ENCODE measurements at places on chromosomes 6 and 20.

GRCh38 chr20:46828471-46828870 lies 66.2 kb upstream of the EYA2 start:
- DNase-seq, result no peak

DNA sequence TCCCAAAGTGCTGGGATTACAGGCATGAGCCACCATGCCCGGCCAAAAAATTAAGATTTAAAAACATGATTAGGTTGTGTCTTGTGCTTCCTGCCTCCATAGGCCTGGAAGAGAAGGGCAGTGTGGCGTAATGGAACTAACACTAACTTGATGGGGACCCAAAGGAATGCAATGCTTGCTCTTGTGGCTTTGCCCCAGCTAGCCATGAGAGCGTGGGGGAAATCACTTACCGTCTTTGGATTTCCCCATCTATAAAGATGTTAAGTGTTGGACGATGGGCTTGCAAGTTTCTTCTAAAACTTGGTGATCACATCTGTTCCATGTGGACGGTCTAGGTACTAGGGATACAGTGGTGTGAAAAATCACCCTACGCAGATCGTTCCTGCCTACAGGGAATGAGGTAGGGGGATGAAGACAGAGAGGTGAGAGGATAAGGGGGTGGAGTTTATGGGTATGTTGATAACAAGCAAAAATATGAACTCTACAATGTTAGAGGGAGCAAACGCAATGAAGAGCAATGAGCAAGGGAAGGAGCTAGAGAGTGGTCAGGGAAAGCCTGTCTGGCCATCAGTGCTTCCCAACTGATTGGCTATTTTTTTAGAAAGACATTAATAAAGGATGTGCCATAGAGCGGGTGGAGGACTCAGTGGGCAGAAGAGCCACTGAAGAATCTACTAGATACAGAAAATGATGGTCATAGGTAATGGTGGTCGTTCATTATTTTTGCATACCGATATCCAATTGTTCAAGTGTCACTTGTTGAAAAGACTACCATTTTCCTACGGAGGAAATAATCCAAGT lies 165.2 kb downstream of the BCAS1 start:
- no peak for DNase-seq

GRCh38 chr6:122476131-122476530 lies 4.5 kb upstream of the SERINC1 start:
- DNase-seq, result no peak

DNA sequence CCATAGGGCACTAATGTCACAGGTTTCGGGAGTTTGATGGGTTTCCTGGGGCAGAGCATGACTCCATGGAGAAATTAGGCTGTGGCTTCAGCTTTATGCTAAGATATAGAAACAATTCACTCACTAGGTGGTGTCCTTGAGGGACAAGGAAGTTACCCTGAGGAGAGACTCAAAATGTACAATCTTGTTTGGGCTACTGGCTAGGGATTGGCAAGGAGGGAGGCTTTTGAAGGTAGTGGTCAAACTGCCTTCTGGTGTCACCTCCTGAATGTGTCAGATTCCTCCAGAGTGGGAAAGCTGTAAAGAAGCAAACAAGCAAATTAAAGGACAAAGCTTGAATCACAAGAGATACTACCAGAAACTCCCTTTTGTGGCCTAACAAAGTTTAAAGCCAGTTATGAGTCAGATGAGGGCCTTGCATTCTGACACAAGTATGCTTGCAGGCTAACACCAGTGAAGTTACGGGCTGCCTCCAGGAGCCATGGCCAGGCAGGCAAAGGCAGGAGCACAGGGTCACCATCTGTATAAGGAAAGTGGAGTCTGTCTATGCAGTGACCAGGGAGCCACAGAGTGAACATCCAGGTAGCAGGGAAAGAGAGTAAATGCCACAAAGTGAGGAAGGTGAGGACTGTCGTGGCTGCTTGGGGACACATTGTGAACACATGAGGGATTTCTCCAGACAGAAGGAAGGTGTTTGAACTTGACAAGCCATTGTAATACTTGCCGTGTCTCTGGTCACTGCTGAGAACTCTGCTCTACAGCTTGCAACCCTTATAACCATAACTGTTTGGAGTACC lies 107.7 kb upstream of the DTNBP1 start:
- DNase-seq, result no peak

DNA sequence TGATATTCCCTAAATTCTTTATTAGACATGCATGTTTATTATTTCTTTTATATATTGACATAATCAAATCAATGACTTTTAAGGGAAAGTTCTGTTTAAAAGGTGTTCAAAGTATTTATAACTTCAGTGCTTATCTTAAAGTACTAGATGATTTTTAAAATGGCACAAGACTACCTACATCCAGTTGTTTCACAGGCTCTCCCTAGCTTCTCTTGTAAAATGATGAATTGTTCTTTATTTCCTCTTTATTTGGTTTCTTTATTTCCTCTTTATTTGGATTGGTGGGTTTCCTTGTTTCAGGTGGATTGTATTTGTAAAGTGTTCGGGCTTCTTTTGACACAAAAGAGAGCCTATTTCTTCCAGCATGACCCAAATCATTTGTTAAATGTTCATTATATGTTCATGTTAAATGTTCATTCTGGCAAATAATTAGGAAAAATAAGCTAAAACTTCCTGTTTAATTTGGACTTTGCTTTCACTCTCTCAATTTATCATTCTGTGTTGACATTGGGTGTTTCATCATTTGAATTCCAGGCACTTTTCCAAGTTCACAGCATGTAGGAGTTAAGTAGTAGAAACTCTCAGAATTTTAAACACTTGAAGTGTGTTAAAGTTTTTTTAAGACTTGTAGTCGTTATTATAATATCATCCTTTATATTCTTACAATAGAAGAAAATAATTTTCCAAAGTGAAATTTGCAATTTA lies 24.6 kb downstream of the MLIP start:
- no peak for DNase-seq

- DNase-seq, result no peak
Observed at GRCh38 chr6:15310680-15311079, 64.8 kb downstream of the JARID2 start.

- DNase-seq, result no peak
Observed at GRCh38 chr6:64010010-64010409, 374.4 kb downstream of the PHF3 start.

GRCh38 chr6:54935739-54936138 lies 89.2 kb downstream of the FAM83B start:
- no peak for DNase-seq

All from effector memory CD4-positive, alpha-beta T cell (primary cell).